Activated naive CD4-positive, alpha-beta T cell (primary cell): ENCODE measurements at places on chromosomes 2 and 18.

GRCh38 chr2:146874260-146874658 lies 970.6 kb upstream of the ACVR2A start:
- no peak for DNase-seq

DNA sequence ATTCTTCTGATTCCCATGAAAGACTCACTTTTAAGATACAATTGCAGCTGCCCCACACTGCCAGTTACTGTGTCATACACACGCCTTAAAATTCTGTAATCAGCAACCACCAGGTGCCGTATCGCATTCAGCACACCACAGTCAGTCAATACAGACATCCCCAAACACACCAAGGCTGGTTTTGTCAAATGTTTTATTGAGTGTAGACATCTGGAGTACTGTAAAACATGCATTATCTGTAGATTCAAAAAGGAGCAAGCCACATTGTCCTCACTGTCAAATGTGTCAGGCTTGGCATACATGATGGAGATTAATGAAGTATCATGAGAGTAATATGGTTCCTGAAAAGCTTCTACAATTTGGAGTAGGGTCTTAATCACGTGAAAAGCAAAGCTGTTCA lies 109.7 kb upstream of the SP3 start:
- DNase-seq: no peak

GRCh38 chr2:86284401-86284841 lies 53.0 kb downstream of the REEP1 start:
- DNase-seq: no peak

DNA sequence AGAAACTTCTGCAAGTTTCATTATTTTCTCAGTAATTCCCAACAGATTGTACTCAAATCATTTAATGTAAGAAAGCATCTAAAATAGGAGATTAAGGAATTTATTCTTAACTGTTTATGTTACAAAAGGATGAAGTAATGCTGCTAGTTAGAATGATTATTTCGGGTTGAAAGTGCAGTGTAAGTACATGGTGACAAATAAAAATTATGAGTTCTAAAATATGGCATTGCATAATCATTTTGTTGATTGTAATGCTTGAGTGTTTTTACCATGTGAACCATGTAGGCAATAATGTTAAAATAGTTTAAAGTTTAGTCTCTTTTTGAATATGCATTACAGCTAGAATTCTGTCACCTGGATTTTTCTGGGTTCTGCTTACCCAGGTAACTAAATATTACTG lies 149.0 kb upstream of the SP5 start:
- no peak for DNase-seq

DNA sequence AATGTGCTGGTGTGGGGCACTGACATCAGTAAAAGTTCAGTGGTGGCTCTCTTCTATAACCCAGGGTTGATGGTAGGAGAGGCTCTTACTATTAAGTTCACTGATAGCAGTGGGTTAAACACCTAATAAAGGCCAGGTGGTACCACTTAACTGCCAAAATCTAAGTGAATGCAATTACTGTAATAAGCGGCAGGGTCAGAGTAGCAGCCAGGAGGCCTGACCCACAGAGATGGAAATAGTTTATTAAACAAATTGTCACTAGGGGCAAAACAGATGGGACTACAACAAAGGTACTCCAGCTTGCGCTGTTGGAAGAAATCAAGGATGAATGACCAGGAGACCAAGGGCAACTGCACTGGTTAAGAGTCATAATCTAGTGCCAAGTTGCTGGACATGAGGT lies 26.6 kb downstream of the ZSWIM2 start:
- DNase-seq: no peak

DNA sequence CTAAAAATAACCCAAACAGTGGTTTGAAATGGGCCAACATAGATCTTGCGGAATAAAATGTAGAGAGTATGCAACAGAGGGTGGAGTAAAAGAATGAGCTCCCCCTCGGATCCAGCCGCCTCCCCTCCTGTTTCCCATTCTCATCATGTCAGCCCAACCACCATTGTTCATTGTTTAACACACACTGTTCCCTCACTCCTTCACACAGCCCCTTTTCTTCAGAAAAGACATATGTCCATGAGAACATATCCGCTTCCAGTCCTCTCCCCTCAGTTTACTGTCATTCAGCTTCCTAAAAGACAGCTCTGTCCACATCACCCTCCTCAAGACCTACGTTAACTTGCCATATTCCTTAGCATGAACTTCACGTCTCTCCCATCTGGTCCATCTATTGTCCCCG lies 62.9 kb upstream of the SERTAD2 start:
- no peak for DNase-seq

DNA sequence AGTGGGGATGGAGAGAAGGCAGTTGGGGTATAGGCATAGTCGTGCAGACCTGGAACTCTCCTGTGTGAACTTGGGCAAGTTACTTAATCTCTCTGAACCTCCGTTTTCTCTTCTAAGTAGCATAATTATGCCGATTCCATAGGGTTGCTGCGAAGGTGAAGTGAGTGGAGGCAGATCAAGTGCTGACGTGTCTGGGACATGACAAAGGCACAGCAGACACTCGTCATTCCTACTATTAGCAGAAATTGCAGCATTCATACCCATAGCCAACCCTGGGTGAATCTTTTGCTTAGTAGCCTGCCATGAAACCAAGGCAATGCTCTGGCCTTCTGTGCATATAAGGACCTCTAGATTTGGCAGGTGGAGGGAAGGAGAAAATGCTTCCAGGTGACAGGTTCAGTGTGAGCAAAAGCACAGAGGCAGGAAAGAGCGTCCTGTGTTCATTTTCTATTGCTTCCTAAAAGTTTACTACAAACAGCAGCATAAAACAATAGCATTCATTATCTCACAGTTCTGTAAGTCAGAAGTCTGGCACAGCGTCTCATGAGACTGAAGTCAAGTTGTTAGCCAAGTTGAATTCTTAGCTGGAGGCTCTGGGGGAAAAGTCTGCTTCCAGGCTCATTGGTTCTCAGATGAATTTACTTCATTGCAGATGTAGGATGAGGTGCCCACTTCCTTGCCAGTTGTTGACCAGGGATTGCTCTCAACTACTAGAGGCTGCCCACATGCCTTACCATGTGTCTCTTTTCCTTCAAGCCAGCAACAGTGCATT lies 77.8 kb downstream of the CTIF start:
- DNase-seq: no peak

DNA sequence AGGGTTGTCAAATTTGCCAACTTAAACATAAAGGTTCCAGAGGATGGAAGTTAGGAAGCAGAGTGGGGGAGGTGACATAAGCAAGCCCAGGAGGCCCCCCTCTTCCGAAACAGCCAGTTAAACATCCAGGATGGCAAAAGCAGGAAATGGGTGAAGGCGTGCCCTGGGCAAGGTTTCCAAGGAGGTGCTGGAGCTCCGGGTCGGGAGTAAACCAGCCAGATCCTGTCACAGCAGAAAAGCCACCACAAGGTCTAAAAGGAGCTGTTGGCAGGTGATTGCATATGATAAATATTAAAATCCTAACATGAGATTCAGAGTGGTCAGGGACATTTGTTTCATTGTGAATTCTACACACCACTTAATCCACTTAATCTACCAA lies 572.2 kb upstream of the SALL3 start:
- DNase-seq: no peak

GRCh38 chr18:35072616-35073015 lies 31.4 kb downstream of the MAPRE2 start:
- DNase-seq: no peak

GRCh38 chr2:62741127-62741526 lies 35.6 kb downstream of the EHBP1 start:
- DNase-seq: no peak

- DNase-seq: no peak
These were observed 11.6 kb upstream of the PSD4 start for GRCh38 chr2:113162173-113162572.

DNA sequence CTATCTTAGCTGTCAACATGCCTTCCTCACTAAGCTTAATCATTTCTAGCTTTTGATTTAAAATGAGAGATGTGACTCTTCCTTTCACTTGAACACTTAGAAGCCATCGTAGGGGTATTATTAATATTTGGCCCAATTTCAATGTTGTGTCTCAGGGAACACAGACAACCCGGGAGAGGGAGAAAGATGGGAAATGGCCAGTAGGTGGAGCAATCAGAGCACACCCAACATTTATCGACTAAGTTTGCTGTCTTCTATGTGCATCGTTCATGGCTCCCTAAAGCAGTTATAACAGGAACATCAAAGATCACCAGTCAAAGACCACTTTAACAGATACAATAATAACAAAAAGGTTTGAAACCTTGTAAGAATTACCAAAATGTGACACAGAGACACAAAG lies 110.2 kb downstream of the OLA1 start:
- DNase-seq: no peak

DNA sequence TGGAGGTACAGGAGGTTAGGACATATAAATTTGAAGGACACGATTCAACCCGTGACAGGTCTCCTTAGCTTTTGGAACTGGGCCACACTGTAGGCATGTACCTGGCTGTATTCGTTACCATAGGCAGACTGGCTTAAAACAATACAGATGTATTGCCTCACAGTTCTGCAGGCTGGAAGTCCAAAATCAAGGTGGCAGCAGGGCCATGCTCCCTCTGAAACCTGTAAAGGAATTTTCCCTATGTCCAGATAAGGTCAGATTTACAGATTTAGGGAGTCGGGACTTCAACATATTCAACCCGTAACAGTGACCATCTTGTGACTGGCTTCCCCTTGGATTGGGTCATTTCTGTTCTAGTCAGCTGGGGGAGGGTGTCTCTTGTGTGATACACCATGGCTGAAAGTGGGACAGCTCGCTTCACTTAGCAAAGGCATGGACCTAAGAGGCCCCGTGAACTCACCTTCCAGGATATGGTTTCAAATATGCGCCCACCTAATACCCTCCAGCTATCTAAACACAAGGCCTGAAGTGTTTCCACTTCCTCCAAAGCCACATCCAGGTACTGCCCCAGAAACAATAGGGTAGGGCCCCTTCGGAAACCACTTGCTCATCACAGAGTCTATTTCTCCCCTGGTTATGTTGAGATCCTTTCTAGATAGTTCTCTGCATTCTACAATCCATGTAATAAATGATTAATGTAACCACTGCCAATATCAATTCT lies 85.0 kb downstream of the ZCCHC2 start:
- DNase-seq: no peak

DNA sequence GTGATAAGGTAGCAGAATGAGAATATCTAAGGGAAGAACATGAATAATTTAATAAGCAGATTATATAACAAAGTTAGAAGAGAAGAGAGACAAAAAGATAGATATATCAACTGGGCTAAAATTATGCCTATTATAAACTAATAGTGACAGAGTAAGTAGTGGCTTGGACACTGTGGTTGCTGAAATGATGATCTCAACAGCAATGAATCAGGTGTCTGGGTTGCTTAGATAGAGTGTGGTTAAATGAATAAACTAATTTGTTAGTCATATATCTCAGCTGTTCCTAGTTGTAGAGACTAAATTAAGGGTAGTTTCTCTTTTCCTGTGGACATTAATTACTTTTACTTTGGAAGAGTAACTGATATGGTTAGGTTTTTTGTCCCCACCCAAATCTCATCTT lies 1485.4 kb upstream of the CELF4 start:
- no peak for DNase-seq

DNA sequence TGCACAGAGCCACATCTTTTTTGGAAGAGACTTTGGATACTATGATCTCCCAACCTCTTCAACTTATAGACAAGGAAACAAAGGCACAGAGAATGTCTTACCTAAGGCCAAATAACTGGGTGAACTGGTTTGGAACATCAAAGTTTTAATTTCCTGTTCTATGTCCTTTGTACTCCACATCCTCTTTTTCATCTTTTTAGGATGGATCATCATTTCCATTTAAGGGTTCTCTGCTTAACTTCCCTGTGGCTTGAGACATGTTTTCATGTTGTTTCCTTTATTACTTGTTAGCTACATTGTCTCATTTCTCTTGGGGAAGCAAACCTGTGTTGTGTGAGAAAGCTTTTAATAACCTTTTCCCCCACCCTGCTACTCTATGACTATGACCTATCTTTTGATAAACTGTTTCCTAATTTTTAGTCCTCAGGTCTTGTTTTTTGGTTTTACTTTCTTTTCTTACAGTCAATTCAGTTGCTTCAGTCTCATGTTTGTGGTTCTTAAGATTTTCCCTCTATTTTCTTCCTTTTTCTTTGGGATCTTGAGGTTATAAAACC lies 22.5 kb upstream of the RMND5A start:
- DNase-seq: no peak

- no peak for DNase-seq
These were observed 10.1 kb downstream of the DPP4 start for GRCh38 chr2:162063899-162064298.

DNA sequence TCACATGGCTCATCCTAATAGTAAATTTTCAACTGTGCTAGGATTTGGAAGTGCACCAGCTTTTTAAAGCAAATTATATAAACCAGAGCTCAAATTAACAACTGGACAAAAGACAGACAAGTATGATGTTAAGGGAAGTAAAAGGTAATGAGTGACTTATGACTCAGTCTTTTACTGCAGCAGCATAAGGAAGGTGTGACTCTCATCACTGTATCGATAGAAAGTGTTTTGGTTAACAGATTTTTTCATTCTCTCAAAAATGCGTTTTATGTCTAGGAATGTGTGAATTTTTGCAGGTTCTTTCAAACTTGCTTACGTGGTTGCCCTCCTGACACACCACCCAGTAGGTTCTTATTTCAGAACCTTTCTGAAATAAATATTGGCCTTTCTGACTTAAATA lies 244.2 kb upstream of the BOD1L2 start:
- DNase-seq: no peak

DNA sequence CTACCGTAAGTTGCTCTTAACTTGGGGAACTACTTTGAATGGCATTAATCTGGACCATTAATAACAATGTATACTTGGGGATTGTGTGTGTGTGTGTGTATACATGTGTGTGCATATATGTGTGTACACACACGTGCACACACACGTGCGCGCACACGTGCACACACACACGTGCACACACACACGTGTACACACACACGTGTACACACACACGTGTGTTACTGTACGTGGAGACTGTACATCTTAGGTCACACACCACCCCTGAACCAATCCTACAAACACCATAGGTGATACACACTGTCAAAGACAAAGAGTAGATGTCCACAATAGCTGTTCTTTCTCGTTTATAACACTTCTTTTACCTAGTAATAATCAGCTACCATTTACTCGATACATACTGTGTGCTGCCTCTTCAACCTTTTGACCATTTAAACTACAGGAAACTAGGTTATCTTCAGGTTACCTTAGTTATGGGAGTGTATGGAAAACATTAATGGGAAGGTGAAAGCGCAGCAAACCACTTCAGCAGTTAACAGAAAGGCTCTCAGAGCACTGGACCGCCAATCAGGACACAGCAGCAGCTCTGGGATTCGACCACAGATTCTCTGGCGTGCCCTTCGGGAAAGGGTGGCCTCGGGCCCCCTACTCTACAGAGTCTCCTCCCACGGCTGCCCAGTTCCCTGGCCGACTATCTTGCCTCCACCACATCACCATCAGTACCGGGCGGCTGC lies 894 bp upstream of the GCC2 start:
- no peak for DNase-seq

GRCh38 chr2:216110620-216111019 lies 1.5 kb downstream of the XRCC5 start:
- no peak for DNase-seq

- no peak for DNase-seq
These were observed 3.1 kb upstream of the FAM171B start for GRCh38 chr2:186690786-186691185.
